ENCODE measurements at places on chromosomes 5 and 9.

- DNase-seq = no peak
Observed at GRCh38 chr9:33780276-33780675, 15.1 kb upstream of the PRSS3 start.

DNA sequence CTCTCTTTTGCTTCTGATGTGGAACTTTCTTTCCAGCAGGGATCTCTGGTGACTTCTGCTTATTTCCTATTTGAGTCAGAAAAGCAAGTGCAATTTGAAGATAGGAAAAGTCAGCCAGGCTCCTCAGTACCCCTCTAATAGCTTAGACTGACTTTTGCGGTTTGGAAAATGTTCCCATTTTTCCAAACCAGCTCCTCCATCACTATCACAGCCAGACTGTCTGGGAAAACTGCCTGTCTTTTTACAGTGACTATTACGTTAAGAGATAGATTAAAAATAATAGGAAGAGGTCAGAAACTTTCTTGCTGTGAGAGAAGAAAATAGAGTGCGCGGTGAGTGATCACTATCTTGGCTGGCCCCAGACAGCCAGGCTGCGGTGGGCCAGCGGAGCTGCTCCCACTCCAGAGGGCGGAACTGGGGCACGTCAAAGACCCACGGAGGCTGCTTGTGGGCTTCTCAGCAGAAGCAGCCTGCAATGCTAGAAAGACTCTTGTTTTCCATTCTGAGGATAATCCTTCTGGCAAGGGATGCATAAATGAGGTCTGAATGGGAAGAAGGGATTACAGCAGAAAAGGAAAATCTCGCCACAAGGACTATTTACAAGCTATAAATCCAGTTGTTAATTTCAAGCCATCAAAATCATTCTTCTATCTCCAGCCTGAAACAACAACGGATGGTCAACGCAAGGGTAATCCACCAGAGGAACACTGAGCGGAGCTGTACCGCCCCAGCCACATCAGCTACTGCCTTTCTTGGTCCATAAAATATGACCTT, 151.0 kb upstream of the MSX2 start:
- DNase-seq = no peak

DNA sequence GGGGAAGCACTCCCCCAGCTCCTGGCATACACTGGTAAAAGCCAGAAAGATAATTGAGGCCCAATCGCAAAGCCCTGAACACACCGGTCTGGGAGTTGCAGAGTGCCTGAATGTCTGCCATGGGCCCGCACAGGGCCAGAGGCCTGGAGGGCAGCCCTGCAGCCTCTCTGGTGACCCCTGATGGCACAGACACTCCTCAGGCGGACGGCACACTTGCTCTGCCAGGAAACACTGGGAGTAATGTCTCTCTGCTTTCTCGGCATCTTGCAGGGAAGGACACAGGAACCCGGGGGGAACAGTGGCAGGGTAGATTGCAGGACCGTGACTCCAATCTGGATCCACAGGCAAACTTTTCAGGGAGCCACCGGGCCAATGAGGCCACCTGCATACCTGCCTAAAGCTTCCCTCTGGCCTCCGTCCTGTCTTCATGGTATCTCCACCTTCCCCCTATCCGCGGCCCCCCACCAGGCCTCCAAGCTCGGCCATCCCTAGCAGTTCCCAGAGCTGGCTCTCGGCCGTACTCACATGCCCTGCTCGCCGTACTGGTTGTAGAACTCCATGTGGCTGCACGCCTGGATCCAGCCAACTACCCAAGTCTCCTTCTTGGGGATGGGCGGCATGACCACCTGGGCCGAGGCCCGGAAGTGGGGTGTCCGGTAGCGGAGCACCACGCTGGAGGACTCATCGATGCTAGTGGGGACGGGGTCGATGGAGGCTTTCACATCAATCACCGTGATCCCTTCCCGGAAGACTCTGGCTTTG, 797 bp downstream of the FAM78A start:
- DNase-seq = no peak

DNA sequence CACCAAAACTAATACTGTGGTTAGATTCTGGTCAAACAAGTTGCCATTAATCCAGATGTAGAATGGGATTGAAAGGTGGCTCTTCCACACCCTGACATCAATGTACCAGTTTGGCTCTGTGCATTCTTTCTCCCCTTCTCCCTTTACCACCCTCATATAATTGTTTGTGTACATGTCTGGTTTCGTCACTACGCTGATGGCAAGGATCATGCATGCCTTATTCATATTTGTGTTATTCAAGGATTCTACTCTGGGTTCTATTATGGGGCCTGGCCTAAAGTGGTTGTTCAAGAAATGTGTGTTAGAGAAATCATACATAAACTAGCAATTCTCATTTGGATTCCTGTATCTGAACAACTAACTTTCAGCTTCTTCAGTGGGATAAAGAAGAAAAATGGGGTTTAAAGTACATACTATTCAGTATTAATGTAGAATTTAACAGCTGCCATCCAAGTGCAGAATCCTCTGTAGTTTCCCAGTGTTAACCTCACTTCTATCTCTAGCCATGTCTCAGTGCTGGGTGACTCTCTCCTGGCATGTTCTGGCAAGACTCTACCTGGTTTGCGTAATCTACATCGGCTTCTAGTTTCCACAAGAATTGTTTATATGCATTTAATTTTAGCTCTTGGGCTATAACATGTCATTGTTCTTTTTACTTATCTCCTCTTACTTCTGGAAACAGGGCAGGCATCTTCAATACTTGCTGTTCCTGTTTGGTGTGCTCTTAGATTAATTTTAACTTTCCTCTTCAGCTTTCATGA, 27.9 kb upstream of the CDKN2B start:
- no peak for DNase-seq

- no peak for DNase-seq
Observed at GRCh38 chr5:75048457-75048953, 3.9 kb downstream of the GCNT4 start.

DNA sequence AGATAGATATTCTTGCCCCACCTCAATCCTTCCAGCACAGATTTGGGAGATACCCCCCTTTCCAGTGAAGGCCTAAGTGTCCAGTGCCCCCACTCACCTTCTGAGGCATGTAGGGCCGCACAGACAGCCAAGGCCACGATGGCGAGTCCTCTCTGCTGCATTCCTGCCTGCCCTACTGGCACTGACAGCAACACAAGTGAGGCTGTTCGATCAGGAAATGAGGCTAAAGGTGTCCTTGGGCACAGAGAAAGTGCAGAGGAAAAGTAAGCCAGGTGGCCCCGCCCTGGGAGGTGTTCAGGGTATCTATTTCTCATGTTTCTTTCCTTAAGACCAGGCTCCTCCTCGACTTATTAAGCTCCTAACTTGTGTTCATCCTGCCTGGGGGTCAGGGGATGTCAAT, at the start of gene CCL28:
Gene CCL28, minus strand, starts transcription at position 236 of the 400 bp plus-strand sequence. Its CDS starts 75 bp downstream, at position 161.
- no peak for DNase-seq

DNA sequence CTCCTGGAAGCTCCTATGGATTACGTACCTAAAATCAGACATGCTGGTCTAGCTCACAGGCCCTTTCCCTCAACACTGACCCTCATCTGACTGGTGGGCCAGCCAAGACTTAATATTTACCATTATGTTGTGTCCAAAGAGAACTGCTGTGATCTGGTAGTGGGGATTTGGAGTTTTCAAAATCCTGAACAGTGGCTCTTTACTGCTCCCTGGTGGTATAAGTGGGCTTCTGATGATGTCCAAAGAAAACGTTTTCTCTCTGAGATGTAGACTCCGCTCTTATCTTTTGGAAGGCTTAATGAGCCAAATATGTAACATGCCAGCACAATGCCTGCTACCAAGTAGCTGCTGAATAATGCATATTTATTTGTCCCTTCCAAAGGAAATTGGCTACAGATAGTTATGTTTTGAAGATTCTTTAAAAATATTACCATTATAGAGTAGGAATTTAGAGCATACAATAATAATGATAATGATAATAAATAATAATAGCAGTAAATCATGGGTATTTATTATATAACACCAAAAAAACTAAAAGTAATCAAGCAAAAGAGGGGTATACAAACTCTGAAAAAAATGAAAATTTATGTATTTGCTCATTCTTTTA, 406.6 kb upstream of the TNC start:
- DNase-seq = no peak

GRCh38 chr9:31323726-31324444, 1060.6 kb upstream of the ACO1 start:
- DNase-seq = no peak

Measured in activated naive CD4-positive, alpha-beta T cell treated with anti-CD3 and anti-CD28 coated beads, Interleukin-2, amount 50 U/mL, for 16 hours (primary cell).